CD4-positive, CD25-positive, alpha-beta regulatory T cell (primary cell): ENCODE measurements at places on chromosomes 1 and 21.

GRCh38 chr21:38769191-38769780 lies 36.4 kb upstream of the ETS2 start:
- DNase-seq, result no peak

DNA sequence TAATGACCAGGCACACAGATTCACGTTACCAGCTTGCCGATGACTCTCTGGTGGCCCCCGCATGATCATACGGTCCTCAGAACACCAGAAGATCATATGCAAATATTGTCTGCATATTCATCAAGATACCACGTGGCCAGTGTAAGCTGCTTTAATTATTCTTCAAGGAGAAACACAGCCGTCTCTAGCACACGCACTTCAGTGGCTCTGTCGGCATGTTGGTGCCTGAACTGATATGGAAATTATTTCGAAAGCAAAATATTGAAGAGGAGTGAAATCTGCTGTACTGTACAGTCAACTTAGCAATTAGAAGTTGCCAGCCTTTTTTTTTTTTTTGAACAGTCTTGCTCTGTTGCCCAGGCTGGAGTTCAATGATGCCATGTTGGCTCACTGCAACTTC lies 5.9 kb upstream of the KIF26B start:
- DNase-seq, result no peak

- no peak for DNase-seq
Observed at GRCh38 chr1:23701996-23702395, 10.4 kb downstream of the RPL11 start.

DNA sequence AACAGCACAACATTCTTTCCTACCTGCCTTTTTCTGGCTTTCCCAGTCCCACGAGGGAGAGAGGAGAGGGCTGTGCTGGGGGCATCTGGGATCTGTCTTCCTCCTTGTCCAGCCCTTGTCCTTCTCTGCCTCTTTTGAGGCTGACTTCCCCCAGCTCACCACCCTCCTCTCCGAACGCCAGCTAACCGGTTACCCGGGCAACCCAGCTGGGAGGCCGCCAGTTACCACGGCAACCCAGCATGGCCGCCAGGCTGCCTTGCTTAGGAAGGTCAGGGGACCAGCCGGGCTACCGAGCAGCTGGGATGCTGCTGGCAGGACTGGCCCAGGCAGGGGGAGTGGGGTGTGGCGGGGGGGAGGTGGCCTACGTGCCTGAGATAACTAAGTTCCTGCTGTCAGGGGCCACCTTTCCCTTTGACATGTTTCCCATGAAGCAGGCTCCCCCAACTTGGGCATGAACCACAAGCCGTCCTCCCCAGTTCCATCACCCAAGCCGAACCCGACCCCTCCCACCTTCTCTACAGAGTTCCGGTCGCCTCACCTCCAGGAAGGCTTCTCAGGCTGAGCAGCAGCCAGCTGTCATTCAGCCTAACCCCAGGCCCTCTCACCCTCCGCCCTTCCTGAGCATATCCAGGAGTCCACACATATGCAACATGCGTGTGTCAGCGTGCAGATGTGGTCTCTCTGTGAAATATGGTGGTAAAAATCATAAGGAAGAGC lies 8.7 kb downstream of the PLEKHA6 start:
- DNase-seq, result no peak

DNA sequence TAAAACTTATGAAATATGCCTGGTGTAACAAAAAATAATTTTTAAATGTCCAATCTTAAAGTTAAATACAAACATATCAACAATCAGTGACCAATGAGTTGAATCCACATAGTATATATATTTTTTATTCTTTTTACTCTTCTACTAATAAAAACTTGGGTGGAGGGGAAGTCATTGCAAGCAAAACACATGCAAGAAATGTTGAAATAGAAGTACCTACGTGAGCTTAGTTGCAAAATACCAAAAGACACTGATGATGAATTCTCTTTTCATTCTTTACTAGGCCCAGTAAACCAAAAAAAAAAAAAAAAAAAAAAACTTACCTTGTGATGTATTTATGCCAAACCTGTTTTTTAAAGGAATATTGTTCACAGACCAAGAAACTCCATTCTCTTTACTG lies 26.4 kb upstream of the PLA2G4A start:
- DNase-seq, result no peak
